ENCODE measurements at places on chromosomes 2 and 18. TPM values are rescaled to one million over a fixed set of nuclear protein-coding genes. Genes with fewer than 3 reads are reported as not detected.

DNA sequence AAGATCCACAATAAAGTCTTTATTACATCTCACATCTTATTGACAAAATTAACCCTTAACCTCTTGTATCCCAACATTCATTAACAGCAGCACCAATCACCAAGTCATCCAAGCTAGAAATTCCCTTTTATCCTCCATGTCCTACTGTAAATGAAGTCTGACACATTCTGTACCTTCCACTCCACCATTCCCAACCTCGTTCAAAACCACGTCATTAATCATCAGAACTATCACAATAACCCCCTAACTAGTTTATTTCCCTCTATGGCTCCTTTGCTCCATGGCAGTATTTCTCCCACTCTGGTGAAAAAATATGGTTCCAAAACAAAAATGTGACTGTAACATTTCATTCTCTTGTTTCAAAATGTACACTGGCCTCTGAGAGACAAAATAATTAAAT is 1626.2 kb downstream of the LRP1B start:
- DNase-seq = no peak

SLC38A11 gene
- total RNA-seq = 0.85 TPM

- DNase-seq = no peak
These were observed 262.8 kb downstream of the PTH2R start for GRCh38 chr2:208669394-208669793.

DNA sequence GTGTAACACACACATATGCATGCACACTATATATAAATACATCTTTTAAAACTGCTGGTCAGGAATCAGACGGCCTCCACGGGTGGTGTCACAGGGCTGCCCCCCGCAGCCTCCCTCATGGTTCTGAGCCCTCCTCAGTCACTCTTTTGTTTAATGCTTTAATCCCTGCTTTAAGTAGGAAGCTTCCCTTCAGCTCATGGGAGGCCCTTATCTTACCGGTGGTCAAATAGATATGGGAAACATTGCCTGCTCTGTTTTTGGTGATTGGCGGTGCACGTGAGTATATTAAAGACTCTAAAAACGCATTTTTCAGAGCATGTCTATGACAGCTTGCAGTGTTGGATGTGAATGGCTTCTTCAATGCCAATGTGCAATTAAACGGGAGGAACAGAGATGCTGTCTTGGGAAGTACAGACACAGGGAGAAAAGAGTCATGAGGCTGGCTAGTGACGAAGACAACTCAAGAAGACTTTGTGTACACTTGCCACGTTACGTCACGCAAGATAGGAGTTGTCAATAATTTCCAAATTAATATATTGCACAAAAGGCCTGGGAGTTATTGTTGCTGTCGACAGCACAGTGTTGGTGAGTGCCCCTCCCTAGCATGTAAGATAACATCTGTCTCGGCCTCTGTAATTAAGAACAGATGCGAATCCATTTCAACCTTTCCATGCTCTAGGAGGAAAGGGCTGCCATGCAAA is 23.3 kb downstream of the GNLY start:
- DNase-seq = no peak

CRYGC gene
- not detected for total RNA-seq

EDAR gene
- total RNA-seq = 1.7 TPM

GRCh38 chr2:200300065-200300464 is 6.4 kb upstream of the SPATS2L start:
- no peak for DNase-seq

KCNJ3 gene
- total RNA-seq = 2.3 TPM

DNA sequence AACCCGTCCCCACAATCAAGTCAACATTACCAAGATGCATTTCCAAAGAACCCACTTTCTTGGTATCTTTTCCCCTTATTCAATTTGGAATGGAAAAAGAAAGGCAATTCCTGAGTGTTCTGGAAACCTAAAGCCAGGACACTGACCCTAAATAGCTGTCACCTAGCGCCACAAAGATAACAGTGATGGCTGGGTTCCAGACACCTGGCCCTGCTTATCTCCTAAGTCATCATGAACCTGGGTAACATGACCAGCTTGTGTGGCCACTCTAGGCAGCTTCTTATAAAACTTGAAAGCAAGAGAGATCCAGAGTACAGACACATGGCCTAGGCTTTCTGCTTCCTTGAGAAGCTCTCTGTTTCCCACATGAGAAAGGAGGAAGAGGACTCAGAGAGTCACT is 95.4 kb downstream of the BOD1L2 start:
- no peak for DNase-seq

DNA sequence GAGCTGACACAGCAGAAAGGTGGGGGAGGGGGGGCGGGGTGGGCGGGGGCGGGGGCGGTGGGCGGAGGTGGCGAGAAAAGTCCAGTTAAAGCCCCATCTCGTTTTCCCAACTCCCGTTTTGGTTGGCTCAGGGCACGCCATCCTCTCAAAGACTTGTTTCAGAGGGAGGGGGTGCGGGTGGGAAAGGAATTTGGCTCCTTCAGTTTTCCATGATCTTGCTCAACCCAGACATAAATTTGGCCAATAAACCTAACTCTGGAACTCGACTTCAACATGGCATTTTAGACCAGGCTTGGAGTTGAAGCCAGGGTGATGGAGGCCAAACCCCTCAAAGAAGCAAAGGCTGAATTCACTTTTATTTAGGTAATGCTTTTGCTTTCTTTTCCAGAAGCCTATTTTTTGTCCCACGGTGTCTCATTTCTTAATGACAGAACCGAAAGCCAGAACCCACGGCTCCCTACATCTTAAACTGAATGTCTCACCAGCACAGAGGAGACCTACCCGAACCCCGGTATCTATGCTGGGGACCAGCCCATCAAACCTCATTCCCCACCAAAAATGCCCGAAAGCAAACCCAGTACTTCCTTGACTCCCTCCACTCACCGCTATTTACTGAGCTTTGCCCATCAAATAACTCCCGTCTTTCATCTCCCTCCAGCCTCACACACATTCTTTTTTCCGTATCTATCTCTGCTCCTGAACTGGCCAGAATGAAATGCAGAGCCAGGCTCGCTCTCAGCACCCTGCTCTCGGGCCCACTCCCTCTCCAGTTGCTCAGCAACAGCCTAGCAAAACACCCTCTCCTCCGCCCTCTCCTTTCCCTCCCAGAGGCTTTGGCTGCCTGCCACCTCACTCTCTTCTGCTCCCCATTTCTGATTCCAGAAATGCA is 4.3 kb downstream of the IGFBP5 start:
- DNase-seq = peak; percentile 91

DNA sequence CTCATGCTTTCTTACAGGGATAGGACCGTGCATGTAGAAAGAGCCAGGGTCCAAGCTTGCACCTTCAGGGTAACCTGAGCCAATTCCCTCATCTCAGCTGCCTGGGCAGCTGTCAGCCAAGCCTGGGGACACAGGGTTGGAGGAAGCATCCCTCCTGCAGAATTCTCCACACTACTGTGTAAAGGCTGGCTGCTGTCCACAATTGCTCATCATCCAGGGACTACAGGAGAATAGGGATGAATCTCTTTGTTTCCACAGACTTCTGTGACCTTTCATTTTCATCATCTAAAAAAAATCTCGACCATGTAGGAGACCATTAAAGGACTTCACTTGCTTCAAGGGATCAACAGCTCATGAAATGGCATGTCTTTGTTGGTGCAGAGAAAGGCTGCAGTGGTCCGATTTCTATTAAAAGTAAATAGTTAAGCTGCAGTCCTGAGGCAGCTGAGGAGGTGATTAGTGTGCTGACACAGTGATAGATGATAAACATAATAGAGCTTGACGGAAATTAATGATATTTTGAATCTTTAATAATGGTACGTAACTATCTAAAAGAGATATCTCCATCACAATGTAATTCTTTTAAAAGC is 74.4 kb upstream of the COPS8 start:
- DNase-seq = no peak

PAX8 gene
- total RNA-seq = 0.26 TPM

GPR39 gene
- 3.2 TPM for total RNA-seq

- DNase-seq = no peak
These were observed 3.9 kb downstream of the HOXD1 start for GRCh38 chr2:176192351-176192750.

- no peak for DNase-seq
These were observed 48.6 kb downstream of the LINC00305 start for GRCh38 chr18:64100116-64100922.

CAPN13 gene
- 6.0 TPM for total RNA-seq

GRCh38 chr2:234979204-234980167 is 27.7 kb downstream of the SH3BP4 start:
- DNase-seq = no peak

DNA sequence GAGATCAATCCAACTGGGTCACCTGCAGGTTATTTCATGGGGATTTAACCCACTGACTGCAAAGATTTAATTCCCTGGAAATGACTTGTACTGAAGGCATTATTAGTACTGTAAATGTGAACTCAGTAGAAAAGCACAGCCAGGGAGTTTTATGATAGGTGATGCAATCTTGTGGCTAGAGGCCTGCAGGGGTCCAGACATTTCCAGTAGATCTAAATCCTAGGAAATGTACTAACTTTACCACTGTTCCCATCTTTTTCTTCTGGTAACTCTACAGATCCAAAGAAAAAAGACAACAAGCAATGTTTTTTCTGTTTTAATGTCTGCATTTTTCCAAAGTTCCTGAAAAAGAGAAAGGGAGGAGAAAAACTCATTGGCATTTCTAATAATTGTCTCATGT is 500.1 kb downstream of the ARHGAP15 start:
- DNase-seq = no peak

DNA sequence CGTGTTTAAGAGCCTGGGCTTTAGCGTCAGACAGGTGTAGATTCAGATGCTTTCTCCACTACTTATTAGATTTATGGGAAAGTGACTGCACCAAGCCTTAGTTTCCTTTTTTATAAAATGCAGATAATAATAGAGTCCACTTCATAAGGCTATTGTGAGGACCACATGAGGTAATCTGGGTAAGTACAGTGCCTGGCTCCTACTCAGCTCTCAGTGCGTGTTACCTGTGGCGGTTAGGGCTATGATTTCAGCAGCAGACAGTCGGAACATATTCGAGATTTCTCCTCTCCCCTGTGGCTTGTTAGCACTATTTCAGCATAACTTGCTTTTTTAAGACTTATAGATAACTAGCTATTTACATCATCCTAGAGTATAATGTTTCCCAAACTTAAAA is 32.0 kb downstream of the MAP3K20 start:
- no peak for DNase-seq

DNA sequence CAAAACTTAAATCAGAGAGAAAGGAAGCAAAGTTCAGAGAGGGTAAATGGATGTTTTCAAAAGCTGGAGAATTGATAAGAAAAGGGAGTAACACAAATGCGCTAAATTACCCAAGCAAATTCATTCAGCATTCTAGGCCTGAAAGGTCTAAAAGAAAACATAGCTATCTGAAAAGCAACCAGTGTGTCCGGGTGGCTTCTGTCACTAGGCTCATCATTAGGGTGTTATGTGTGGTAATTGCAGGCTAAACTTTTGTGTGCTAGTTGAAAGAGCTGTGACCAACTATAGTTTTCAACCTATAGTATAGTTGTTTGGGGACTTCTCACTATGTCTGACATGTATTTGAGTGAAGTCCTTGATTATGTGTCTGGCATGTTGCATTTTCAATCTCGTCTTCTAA is 839.6 kb upstream of the ZEB2 start:
- DNase-seq = no peak

CKAP2L gene
- total RNA-seq = 13.5 TPM

FAM237A gene
- not detected for total RNA-seq

DNA sequence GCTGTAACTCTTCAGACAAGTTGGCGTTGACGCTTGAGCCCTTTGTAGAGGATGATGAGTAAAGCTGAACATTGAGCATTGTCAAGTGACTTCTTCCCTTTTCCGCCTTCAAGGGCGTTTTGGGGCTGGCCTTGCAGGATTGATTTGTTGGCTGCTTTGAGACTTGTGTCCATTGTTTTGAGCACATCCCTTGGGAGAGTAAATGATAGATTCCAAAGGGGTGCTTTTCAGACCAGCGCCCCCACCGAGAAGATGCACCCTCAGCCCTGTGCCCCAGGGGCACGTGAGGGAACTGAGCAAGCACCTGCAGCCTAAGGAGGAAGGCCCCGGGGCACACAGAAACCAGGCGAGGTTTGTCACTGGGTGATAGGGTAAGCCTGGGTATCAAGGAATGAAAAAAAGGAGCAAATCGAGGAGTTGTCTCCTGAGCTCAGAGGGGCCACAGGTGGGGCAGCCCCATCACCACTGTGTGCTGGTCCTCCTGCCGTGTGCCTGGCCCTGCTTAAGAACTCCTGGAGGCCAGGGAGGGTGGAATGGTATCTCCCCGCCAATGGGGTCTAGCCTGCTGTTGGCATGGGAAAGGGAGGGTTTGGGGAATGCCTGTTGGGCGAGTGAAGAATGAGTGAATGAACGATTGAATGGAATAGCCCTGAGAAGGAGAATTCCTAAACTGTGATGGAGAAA is 64.0 kb downstream of the RAB31 start:
- DNase-seq = no peak

DNA sequence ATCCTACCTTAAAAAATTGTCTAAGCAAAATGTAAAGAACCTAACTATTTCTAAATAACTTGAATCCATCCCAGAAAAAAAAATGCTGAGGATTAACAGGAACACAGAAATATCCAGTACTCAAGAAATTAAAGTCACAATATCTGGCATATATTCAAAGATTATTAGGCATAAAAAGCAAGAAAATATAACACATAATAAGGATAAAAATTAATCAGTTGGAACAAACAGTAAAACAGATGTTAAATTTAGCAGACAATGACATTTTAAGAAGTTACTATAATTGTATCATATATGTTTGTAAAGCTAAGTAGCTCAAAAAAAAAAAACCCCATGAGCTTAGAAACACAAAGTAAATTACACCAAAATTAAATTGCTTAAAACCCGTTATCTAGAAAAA is 427.4 kb upstream of the GYPC start:
- DNase-seq = no peak

GRCh38 chr2:64625299-64626145 is 28.2 kb downstream of the SERTAD2 start:
- DNase-seq = no peak

- no peak for DNase-seq
These were observed 2.2 kb downstream of the CYS1 start for GRCh38 chr2:10078001-10078400.

DNA sequence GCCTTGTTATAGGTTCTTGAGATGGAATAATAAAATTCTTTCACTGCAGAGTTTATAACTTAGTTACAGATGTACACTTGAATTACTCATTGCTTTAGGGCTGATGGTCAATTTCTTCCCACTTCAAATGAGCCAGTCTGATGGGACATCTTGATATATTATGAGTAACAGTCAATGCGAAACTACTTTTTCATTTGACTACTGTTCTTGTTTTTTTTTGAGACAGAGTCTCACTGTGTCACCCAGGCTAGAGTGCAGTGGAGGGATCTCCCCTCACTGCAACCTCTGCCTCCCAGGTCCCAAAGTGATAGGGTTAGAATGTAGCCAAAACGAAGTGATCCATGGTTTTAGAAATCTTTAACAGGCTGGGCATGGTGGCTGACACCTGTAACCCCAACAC is 57.1 kb downstream of the ST3GAL5 start:
- DNase-seq = no peak

ARHGAP28 gene
- total RNA-seq = 84.0 TPM

Data from urinary bladder (tissue), 4 donors.